ENCODE measurements at places on chromosomes 1 and 21. TPM values are rescaled to one million over a fixed set of nuclear protein-coding genes. Genes with fewer than 3 reads are reported as not detected.

Gene LCE2B
- not detected for total RNA-seq

Gene C8A
- total RNA-seq: not detected

- H3K4me3 ChIP-seq: no peak overlapping the region
- H3K36me3 ChIP-seq: no peaks in the 10 kb centered on the region
- no peak for DNase-seq
- no peaks in the 10 kb centered on the region for H3K27me3 ChIP-seq
- no peak overlapping the region for H3K27ac ChIP-seq
Observed at GRCh38 chr1:70714149-70714548, 303.1 kb downstream of the CTH start.

DNA sequence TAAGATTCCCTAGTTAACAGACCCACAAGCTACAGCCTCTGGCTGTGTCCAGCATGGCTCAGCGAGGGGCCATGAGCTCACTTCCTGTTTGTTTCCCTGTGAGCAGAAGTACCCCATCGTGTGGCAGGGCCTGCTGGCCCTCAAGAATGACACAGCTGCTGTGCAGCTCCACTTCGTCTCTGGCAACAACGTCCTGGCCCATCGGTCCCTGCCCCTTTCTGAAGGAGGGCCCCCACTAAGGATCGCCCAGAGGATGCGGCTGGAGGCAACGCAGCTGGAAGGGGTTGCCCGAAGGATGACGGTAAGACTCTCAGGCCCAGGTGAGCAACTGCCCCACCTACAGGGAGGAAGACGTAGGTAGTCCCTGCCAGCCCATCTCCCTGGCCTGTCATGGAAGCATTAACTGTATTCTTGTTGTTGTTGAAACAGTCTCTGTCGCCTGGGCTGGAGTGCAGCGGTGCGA is 38.2 kb downstream of the ZBTB17 start:
- H3K4me1 ChIP-seq: no peaks in the 10 kb centered on the region
- peaks cover 20% of the 10 kb centered on the region for H3K36me3 ChIP-seq
- DNase-seq: no peak

DNA sequence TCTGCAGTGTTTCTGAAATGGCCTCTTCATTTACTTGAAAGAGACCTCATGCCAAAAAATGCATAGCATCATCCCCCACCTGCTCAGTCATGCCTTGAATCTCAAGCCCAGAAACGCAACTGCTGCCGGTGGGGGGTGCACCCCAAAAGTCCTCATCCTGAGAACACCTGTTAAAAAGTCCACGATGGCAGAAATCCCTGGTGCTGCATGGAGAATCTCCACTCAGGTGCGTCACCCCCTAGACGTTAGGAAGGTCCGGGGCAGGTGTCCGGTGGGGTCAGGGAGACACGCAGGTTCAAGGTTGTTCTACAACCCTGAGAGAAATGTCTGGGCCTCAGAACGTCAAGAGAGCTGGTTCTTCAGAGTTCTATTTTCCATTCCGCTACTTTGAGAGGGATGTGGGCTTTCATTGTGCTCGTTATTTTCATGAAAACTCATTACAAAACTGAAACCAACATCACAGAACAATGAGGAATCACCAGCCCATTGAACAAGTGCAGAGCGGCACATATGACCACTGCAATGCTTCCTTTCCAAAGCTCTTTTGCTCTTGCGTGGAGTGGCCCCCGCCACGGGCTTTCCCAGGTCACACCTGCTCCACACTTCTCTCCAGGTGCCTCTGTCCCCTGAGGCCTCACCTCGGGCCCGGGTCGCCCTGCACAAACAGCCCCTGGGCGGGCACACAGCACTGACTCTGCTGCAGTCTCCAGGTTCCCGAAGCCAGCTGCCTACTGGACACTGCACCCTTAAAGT is 201.9 kb downstream of the TOMM20 start:
- no peaks in the 10 kb centered on the region for H3K27me3 ChIP-seq
- DNase-seq: no peak
- peaks cover 3% of the 10 kb centered on the region for H3K4me1 ChIP-seq
- no peak overlapping the region for H3K4me3 ChIP-seq
- H3K27ac ChIP-seq: peak overlapping the region; percentile 34

DNA sequence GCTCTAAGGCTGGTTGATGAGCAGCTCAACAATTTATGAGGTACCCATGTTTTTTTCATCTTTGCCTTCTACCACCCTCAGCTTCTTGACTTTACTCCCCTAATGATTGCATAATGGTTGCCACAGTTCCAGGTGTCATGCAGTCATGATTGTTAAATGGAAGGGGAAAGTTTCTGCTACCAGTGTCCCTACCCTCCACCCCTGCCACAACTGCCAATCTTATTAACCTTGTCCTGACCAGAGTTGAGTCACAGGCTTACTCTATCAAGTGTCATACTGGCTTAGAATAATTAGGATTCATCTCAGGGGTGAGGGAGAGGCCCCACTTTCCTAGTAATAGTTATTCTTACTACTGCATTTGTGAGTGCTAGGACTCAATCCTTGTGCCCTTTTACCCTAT is 7.9 kb upstream of the FUBP1 start:
- DNase-seq: no peak
- no peaks in the 10 kb centered on the region for H3K36me3 ChIP-seq

DNA sequence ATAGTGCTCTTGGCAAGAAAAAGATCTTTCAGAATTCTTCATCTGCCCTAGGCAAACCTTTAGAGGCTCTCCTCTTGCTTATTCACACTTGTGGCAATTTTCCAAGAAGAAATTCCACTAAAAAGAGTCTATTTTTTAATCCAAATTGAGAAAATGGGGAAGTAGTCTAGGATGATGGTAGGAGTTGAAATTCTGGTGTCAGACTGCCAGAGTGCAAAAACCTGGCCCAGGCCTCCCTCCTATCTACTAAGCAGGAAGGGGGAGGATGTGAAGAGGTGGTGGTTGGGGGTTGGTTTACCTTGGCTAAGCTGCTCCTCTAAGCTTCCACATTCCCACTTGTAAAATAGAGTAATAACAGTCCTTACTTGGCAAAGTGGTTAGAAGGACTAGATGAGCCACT is 120.6 kb upstream of the KCNJ15 start:
- no peaks in the 10 kb centered on the region for H3K36me3 ChIP-seq
- peak; percentile 65 for DNase-seq
- no peaks in the 10 kb centered on the region for H3K27me3 ChIP-seq
- H3K4me1 ChIP-seq: no peaks in the 10 kb centered on the region
- no peak overlapping the region for H3K4me3 ChIP-seq

DNA sequence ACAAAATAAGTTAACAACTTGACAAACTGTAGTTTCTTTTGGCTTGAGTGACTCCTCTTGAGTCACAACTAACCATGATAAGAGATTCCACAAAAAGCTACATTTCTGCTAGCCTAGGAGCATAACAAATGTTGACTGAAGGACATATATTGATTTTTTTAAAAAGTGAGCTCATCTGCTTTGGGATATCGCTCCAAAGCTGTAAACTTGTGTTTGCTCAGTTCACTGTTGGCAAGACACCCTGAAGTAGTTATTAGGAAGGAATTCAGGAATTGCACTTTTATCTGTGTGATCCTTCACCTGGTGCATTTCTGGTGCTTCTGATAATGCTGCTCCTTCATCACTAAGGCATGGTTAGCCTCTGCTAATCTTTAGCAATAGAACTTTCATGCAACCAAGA is 23.7 kb downstream of the RWDD3 start:
- DNase-seq: no peak
- no peaks in the 10 kb centered on the region for H3K4me1 ChIP-seq
- no peaks in the 10 kb centered on the region for H3K27me3 ChIP-seq
- no peaks in the 10 kb centered on the region for H3K36me3 ChIP-seq
- H3K27ac ChIP-seq: no peak overlapping the region

GRCh38 chr1:25744140-25744581 is 55.8 kb upstream of the SELENON start:
- peak overlapping the region; percentile 71 for H3K27ac ChIP-seq
- no peaks in the 10 kb centered on the region for H3K36me3 ChIP-seq

DNA sequence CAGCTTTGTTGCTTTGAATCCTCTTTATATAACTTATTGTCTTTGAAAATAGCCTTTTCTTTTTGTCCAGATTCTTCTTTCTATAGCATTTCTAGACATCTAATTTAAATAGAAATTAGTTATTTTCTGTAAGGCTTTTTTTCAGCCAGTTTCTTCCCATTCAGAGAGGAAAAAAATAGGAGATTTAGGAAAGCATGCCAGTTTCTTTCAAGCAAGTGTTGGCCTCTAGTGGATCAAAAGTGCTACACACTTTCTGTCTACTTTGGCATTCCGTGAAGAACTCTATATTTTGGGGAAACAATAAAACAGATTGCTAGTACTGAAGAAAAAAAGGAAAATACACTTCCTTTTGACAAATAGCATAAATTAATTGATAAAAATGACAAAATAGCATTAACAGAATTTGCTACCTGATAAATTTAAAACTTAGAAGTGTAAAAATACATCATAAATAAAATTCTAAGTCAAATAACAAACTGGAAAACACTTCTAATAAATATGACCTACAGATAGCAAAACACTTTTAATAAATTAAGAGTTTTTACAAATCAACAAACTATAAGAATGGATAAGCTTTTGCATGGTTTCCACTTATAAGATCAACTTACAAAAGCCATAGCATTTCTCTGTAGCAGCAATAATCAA is 13.1 kb upstream of the EXO1 start:
- no peak for DNase-seq
- no peak overlapping the region for H3K27ac ChIP-seq
- H3K4me3 ChIP-seq: no peak overlapping the region
- no peaks in the 10 kb centered on the region for H3K27me3 ChIP-seq
- no peaks in the 10 kb centered on the region for H3K36me3 ChIP-seq

- H3K4me3 ChIP-seq: no peak overlapping the region
- peaks cover 7% of the 10 kb centered on the region for H3K4me1 ChIP-seq
- peak overlapping the region; percentile 49 for H3K27ac ChIP-seq
- no peaks in the 10 kb centered on the region for H3K36me3 ChIP-seq
Observed at GRCh38 chr1:39116860-39117728, 87.4 kb upstream of the MACF1 start.

DNA sequence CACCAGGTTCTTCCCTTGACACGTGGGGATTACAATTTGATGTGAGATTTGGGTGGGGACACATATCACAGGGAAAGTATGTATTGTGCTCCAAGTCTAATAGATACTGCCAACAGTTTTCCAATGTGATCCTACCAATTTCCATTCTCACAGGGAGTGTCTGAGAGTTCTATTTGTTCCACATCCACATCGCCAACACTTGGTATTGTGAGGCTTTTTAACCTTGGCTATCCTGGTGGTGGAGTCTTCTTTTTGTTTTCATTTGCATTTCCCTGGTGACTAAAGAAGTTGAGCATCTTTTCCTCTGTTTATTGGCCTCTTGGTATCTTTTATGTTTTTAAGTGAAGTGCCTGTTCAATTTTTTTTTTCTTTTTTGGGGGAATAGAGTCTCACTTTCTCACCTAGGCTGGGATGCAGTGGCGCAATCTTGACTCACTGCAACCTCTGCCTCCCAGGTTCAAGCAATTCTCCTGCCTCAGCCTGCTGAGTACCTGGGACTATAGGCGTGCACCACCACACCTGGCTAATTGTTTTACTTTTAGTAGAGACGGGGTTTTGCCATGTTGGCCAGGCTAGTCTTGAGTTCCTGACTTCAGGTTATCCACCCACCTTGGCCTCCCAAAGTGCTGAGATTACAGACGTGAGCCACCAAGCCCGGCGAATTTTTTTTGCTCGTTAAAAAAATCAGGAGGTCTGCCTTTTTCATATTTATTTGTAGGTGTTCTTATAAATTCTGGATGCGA is 15.9 kb upstream of the PADI1 start:
- H3K27me3 ChIP-seq: no peaks in the 10 kb centered on the region
- no peak overlapping the region for H3K4me3 ChIP-seq

DNA sequence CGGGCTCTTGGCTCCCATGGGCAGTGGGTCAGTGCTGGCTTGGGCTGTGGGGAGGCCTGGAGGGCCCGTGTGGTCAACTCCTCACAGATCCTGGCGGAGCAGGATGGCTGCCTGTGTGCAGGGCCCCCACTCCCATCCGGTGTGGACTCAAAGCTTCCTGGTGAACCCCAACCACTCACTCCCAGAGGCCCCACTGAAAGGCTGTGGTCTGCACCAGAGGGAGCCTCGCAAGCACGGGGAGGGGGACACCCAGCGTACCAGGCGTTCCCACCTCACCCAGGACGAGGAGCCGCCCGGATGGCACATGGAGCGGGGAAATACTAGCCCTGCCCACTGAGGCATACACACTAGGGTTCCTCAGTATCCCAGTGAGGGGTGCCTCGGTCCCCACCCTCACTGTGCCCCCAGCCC is 75.4 kb upstream of the ACTRT2 start:
- H3K27me3 ChIP-seq: peaks cover 18% of the 10 kb centered on the region
- no peaks in the 10 kb centered on the region for H3K4me1 ChIP-seq
- H3K4me3 ChIP-seq: no peak overlapping the region
- DNase-seq: no peak

DNA sequence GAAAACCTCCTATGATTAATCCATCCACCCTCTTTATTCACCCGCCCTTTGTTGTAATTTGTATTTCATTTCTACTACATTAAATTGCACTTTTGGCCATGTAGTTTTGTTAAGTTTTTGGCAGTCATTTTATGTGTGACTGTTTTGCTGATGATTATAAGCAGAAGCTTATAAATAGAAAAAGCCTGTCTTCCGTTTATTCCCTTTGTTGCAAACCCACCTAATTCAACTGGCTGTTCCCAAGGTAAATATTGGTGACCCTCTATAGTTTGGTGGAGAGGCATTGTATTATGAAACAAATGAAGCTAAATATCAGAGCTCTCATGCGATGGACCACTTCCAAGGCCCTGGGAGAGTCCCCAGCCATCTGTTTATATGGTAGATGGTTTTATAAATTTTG is 36.7 kb upstream of the IGSF3 start:
- H3K27ac ChIP-seq: no peak overlapping the region
- H3K36me3 ChIP-seq: no peaks in the 10 kb centered on the region
- no peaks in the 10 kb centered on the region for H3K4me1 ChIP-seq
- H3K4me3 ChIP-seq: no peak overlapping the region
- no peaks in the 10 kb centered on the region for H3K27me3 ChIP-seq

DNA sequence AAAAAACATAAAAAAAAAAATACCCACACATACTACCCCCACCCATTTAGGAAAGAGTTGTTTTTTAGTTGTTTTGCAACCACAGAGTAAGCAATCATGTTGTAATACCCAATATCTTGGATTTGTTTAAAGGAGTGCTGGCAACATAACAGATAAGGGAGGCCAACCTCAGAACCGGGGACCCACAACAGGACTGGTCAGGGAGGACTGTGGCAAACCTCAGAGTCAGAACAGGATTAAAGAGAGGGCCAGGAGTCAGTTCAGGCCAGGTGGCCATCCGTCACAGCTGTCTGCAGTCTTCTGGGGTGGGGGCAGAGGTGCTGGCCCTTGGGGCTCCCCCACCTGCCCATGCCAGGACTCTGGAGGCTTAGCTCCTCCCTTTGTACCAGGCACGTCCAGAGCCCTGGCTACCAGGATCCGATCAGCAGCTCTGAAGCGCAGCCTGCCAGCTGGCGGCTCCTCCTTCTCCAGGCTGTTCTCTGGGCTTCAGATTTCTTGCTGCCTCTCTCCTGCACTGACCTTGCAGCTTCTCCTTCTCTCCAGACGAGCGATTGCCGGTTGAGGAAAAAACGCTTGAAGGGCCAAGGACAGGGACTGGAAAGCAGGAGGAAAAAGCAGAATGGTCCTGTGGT is 7.9 kb downstream of the H6PD start:
- no peak overlapping the region for H3K4me3 ChIP-seq
- no peaks in the 10 kb centered on the region for H3K36me3 ChIP-seq
- peak; percentile 94 for DNase-seq
- H3K4me1 ChIP-seq: peaks cover 57% of the 10 kb centered on the region
- no peaks in the 10 kb centered on the region for H3K27me3 ChIP-seq

Data from prostate gland (tissue), 2 donors.